ENCODE measurements at places on chromosomes 1 and 21.

- DNase-seq = no peak
Observed at GRCh38 chr21:35007348-35007747, 41.8 kb downstream of the RUNX1 start.

GRCh38 chr1:155070158-155070621, 6.7 kb downstream of the EFNA4 start:
- no peak for DNase-seq

DNA sequence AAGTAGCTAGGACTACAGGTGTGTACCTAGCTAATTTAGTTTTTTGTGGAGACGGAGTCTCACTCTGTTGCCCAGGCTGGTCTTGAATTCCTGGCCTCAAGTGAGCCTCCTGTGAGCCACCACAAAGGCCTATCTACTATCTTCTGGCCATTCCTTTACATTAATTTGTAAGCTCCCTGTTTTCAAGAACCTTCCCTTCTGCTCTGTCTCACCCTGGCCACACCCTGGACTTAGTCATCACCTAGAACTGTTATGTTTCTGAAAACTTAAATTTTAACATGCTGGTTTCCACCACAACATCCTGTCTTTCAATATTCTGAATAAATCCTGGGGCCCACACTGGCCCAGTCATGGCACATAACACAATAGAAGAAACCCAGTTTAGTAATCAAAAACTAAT, 4.9 kb upstream of the B4GALT3 start:
- DNase-seq = no peak

- DNase-seq = no peak
Observed at GRCh38 chr1:4512636-4513035, 141.8 kb upstream of the AJAP1 start.

- no peak for DNase-seq
Observed at GRCh38 chr1:14440166-14440565, 158.3 kb upstream of the KAZN start.

- DNase-seq = peak; percentile 95
Observed at GRCh38 chr1:28552758-28553663, at the start of gene TRNAU1AP. Gene TRNAU1AP (plus strand): TSS chr1:28553085. CDS start chr1:28553111, 26 bp downstream.

DNA sequence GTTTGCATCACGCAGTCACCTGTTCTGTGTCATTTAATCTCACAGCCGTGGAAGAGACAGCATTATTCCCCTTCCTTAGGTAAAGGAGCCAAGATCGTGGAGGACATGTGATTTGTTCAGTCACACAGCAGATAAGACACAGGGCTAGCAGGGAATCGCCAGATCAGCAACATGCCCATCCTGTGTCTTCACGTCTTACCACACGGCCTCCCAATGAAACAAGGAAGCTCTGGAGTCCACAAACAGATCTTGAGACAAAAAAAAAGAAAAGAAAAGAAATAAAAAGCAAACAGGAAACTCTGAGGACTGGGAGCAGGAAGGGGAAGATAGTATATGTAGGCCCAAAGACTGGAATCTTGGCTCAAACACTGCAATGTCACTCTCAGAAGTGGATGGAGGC, 155.3 kb downstream of the ADSS2 start:
- no peak for DNase-seq

DNA sequence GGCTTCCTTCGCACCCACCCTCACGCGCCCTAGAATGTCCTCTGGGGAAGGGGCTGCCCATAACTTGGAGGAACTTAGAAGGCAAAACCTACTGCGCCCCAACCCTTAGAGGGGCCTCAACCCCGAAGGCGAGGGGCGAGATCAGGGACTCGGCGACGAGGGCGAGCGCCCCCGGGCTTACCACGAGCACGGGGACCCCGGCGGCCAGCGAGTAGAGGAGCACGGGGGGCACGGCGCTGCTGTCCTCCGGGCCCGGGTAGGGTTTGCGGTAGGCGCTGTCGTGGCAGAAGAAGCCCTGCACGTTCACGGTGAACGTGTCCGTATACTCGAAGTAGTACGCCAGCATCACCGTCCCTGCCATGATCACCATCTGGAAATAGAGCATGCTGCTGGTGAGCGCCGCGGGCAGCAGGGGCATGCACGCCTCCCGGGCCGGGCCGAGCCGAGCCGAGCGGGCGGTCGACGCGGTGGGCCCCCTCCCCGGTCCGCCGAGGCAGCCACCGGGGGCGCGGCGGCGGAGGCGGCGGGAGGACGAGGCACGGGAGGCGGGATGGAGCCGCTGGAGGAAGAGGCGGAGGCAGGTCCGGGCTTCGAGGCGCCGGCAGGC, 304 bp downstream of the PLPPR5 start:
- DNase-seq = no peak

- DNase-seq = no peak
Observed at GRCh38 chr21:28135646-28136045, 857.0 kb downstream of the LTN1 start.

DNA sequence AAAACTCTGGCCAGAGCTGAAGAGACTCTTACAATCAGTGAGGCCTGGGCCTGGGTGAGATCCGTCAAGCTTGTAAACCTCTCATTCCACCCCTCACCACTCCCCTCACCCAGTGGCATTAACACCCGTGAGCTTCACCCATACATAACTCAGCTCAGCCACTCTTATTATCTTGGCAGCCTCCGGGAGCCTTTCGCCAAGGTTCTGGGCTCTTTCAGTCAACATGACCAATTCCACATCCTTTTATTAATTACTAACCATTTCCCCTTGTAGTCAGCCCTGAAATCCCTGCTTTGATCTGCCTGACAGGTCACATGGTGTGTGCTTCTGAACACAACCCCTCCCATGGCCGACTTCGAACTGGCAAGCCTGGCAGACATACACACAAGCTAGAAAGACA, 134.8 kb downstream of the SETD4 start:
- no peak for DNase-seq

DNA sequence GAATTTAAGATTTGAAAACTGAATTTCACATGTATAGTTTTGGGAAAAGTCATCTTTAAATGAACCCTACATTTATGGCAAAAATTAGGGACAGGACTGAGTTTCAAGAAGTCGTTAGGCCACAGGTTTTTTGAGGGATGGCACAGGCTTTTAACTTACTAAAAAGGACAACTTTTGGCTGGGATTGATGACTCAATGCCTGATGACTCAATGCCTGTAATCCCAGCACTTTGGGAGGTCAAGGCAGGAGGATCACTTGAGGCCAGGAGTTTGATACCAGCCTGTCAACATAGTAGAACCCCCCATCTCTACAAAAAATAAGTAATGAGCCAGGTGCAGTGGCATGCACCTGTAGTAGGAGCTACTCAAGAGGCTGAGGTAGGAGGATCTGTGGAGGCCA, 15.9 kb downstream of the UCK2 start:
- DNase-seq = no peak

- DNase-seq = no peak
Observed at GRCh38 chr1:206954459-206955342, 8.4 kb upstream of the PIGR start.

- no peak for DNase-seq
Observed at GRCh38 chr1:82950606-82951200, 1048.2 kb downstream of the TTLL7 start.

DNA sequence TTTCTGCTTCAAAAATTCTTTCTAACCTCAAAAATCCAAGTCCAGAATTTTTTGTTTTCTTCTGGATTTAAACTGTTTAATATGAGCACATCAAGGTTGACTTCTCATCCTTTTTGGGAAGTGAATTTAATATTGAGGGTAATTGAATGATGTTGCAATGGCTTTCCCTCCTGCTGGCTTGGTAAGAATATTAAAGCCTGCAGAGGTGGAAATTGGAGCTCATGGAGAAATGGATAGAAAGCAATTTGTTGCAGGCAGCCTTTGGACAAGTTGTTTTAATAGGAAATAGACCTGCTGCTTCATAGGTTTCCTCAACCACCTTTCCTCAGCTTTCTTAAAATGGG, 124.7 kb downstream of the SYT2 start:
- DNase-seq = no peak

DNA sequence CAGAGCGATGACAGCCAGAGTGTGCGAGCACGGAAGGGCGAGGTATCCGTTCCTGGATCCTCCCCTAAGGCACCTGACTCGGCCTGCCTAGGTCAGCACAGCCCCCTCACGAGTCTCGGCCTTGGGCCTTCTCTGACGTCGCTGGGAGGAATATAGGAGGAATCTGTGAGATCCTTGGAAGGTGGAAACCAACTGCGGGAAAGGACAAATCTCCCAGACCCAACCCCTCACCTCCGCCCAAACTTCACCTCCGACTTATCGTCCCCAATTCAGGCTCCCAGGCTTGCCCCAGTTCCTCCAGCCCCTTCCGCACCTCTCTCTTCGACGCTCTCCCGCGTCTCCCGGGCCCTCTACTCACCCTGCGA, 494 bp downstream of the APH1A start:
- no peak for DNase-seq

DNA sequence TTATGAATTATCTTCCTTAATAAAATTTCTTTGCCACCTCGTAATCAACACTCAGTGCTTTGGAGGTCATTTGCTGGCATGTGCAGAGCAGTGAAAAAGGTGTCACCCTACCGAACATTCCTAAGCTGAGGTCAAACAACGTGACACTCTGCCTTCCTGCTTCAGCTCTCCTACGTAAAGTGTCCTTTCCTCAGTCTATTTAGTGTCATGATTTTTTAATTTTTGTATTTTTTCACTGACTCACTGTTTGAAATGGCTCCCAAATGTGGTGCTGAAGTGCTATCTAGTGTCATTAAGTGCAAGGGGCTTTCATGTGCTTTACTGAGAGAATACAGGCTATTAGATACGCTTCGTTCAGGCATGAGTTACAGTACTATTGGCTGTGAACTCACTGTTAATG, 37.0 kb upstream of the ITPKB start:
- DNase-seq = no peak

GRCh38 chr1:13494025-13494424, 19.8 kb downstream of the LRRC38 start:
- DNase-seq = no peak

- DNase-seq = no peak
Observed at GRCh38 chr21:38793926-38794713, 11.6 kb upstream of the ETS2 start.

GRCh38 chr1:153649137-153649862, 9.2 kb upstream of the SNAPIN start:
- no peak for DNase-seq

DNA sequence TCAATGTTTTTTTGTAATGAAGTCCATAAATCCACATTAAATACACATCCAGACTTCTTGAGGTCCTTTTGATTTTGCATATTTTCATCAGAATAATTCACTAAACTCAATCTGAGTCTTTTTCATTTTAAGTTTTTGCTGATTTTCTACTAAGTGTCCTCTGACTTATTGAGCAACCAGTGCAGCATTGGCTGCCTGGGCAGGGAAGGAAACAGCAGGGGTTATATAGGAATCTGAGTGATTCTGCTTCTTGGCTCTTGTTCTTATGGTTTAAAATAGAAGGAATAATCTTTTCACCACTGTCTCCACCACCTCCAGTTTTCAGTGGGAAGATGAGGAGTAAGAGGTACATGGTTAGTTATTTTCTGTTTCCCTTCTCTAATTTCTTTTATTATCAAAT, 88.4 kb downstream of the ST6GALNAC5 start:
- DNase-seq = no peak

- no peak for DNase-seq
Observed at GRCh38 chr1:203168256-203168786, 7.3 kb downstream of the MYBPH start.
